ENCODE measurements at places on chromosomes 16 and 17. TPM values are rescaled to one million over a fixed set of nuclear protein-coding genes. Genes with fewer than 3 reads are reported as not detected.

- no peak for DNase-seq
Measured at GRCh38 chr16:14232106-14232864, 161.2 kb downstream of the MRTFB start.

DNA sequence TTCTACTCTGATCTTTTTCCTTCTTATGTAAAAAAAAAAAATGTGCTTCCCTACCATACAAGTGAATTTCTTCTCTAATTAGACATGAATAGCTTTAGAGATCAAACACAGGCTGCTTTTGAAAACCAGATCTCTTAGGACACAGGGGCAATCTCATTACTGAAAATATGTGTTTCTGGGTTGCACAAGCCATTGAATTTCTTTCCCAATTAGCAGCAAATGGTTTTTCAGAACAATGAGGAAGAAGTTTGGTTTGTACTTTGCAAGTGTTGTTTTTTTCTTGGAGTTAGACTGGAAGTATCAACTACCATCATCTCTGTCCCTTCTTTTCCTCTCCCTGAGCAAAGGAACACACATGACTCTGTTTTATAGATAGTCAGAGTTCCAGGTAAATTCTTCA lies 5.6 kb upstream of the ANKS4B start:
- no peak for DNase-seq

DNA sequence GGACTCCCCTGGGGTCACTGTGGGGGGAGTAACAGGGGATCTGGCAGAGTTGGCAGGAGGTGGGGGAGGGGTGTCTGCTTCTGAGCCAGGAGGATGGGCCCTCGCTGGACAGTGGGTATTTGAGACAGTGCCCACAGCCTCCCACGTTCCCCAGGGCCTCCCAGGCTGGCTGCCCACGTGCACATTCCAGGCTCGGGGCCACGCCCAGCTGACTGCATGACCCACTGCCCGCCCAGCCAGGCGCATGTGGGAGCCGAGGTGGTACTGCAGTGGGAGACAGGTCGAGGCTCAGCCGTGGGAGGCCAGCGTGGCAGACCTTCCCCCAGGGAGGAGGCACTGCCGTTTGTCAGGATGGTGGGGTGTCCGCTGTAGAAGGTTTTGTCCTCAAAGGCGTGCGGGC lies 38.8 kb downstream of the BAHCC1 start:
- no peak for DNase-seq

The TLCD2 gene
- 0.78 TPM for total RNA-seq

The KRT33B gene
- not detected for total RNA-seq

- DNase-seq: no peak
Measured at GRCh38 chr16:56478281-56479049, 27.1 kb downstream of the OGFOD1 start.

GRCh38 chr17:11467639-11468038 lies 130.6 kb upstream of the DNAH9 start:
- DNase-seq: no peak

The NOTUM gene
- total RNA-seq: 0.78 TPM

DNA sequence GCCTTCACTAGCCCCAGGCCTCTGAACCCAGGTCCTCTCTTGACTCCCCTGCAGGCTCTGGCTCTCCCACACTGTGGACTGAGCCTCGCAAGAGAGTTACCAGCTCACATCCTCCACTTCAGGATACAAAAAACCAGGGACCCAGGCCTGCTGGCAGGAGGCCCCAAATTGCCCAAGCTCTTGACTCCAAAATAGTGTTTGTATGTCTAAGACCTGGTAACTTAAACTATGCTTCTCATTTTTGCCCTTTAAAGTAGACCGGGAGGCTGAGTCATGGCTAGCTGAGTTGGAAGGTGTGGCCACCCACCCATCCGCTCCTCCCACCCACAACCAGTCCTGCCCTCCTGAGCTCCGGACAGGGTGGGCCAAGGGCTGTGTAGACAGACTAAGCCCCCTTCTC lies 250.0 kb downstream of the SOX9 start:
- DNase-seq: no peak

GRCh38 chr16:75732871-75733270 lies 6.6 kb upstream of the CPHXL start:
- no peak for DNase-seq

DNA sequence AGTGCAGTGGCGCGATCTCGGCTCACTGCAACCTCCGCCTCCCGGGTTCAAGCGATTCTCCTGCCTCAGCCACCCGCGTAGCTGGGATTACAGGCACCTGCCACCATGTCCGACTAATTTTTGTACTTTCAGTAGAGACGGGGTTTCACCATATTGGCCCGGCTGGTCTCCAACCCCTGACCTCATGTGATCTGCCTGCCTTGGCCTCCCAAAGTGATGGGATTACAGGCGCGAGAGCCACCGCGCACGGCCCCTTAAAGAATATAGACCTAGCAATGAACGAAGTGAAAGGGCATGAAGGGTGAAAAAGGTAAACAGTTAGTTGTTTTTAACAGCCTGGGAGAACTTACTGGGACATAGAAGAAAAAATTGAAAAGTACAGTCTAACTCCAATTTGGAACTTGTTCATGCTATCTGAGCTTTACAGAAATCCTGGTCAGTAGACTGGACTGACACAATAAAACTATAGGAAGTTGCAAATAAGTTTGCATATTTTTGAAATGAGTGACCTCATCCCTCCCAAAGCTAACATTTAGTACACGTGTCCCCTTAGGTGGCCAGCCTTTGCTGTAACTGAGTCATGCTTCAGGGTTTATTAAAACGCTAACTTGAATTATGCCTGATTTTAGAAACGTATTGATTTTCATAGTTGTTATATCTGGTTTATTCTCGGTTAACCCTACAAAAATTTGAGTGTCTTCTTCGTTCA lies 1.8 kb downstream of the COG1 start:
- no peak for DNase-seq

DNA sequence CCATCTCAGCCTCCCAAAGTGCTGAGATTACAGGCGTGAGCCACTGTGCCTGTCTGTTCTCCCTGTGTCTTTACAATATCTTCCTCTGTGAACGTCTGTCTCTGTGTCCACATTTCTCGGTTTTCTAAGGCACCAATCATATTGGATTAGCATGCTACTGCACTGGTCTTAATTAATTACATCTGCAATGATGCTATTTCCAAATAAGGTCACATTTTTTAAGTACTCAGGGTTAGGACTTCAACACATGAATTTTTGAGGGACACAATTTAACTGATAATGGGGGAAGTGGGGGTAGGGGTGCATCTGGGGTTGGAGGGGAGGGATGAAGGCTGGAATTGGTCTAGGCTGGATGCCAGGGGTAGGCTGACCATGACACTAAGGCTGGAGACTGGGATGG lies 102.6 kb downstream of the N4BP1 start:
- no peak for DNase-seq

- no peak for DNase-seq
Measured at GRCh38 chr17:13736916-13737315, 135.2 kb upstream of the HS3ST3A1 start.

The TP53TG3F gene
- total RNA-seq: not detected

The AKAP1 gene
- 17.5 TPM for total RNA-seq

The TSPOAP1 gene
- 0.05 TPM for total RNA-seq

- DNase-seq: no peak
Measured at GRCh38 chr16:78436846-78437245, 337.4 kb downstream of the WWOX start.

DNA sequence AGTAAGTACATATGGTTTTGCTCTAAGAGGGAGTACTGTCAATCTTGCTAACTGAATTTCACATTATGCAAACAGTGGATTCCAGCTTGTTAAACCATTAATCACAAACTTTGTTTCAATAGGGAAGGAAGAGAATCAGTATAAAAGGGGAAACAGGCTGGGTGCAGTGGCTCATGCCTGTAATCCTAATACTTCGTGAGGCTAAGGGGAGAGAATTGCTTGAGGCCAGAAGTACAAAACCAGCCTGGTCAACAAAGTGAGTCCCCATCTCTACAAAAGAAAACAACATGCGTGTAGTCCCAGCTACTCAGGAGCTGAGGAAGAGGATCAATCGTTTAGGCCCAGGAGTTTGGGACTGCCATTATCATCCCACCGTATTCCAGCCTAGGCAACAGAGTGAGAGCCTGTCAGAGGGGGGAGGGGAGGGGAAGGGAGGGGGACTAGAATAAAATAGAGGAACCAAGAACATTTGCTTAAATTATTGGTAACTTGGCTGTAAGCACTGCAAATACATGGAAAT lies 65.7 kb downstream of the FBXL20 start:
- DNase-seq: no peak

The SLC12A3 gene
- not detected for total RNA-seq

GRCh38 chr17:53470626-53471025 lies 352.1 kb upstream of the KIF2B start:
- no peak for DNase-seq

The NTN1 gene
- total RNA-seq: 0.82 TPM

- DNase-seq: no peak
Measured at GRCh38 chr17:54864636-54865356, 35.9 kb upstream of the TOM1L1 start.

The DRC3 gene
- total RNA-seq: 0.47 TPM

DNA sequence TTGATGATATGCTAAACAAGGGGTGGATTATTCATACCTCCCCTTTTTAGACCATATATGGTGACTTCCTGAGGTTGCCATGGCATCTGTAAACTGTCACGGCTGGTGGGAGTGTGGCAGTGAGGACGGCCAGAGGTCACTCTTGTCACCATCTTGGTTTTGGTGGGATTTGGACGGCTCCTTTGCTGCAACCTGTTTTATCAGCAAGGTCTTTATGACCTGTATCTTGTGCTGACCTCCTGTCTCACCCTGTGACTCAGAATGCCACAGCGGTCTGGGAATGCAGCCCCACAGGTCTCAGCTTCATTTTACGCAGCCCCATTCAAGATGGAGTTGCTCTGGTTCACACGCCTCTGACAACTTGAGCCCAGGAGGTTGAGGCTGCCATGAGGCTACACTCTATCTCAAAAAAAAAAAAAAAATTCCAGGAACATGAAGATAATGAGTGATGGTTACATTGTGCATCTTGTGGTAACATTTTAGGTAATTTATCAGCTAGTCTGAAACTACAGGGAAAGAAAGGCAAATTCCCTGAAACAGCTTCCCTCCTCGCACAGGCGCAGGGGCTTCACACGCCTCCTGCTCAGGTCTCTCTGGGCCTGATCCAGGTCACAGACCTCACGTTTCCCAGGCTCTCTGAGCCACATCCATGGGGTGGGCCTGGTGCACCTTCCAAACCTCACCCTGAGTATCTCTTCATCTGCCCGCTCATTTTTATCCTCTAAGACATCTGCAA lies 15.3 kb upstream of the UBE2I start:
- DNase-seq: no peak

The SDR42E2 gene
- not detected for total RNA-seq

The SCARF1 gene
- total RNA-seq: 131 TPM

The SHCBP1 gene
- total RNA-seq: 2.6 TPM

GRCh38 chr17:41308251-41308917 lies 725 bp downstream of the KRTAP16-1 start:
- no peak for DNase-seq

DNA sequence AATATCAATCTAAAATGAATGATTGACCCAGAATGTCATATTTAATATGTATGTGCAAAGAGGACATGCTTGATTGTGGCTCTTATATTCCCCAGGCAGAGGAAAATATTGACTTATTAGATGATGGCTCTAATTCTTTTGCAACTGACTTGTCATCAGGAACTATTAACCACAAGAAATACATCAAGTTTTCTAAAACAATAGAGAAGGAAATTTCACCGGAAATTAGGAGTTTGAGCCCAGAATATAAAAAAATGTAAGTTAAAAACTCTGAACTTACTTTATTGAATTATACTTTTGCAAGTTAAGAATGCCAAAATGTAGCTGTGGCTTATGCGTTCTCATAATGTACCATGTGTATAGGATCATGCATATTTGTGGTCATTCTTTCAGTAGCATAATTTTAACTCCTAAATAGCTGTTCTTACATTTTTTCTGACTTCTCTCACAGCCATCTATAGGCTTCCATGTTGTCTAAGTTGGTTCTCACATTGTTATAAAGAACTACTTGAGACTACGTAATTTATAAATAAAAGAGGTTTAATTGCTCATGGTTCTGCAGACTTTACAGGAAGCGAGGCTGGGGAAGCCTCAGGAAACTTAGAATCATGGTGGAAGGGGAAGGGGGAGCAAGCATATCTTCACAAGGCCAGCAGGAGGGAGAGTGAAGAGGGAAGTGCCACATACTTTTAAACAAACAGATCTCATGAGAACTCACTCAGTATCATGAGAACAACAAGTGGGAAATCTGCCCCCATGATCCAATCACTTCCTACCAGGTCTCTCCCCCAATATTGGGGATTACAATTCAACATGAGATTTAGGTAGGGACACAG lies 11.6 kb downstream of the EFCAB13 start:
- no peak for DNase-seq

The ACSM2A gene
- not detected for total RNA-seq

The GH1 gene
- total RNA-seq: not detected

DNA sequence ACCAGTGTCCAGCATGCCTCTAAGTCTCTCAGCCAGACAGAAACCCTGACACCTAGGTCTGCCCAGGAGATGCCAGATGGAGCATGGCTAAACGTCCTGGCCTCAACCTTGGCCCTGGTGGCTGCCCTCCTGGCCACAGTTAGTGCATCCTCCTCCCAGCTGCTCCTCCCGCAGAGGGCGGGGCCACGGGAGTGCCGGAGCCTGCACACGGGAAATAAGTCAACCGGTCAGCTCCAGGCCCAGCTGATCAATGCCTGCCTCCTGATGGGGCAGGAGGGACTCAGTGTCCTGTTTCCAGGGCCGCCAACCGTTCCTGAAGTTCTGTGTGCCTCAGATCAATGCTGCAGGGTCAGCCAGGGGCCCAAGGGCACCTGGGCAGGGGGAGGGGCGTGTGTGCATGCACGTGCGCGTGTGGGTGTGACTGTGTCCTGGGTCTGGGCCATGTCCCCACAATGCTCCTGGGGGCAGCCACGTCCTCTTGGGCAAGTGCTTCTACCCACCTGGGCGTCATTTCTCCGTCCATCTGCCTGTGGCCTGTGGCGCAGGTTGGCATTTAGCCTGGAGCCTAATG lies 4.6 kb upstream of the KCNJ12 start:
- DNase-seq: no peak

The PKMYT1 gene
- 12.9 TPM for total RNA-seq

- no peak for DNase-seq
Measured at GRCh38 chr16:21987498-21987897, 13.4 kb downstream of the PDZD9 start.

GRCh38 chr17:39208893-39209292 lies 8.8 kb downstream of the RPL19 start:
- DNase-seq: no peak

The PHOSPHO1 gene
- 0.10 TPM for total RNA-seq

The SCNN1G gene
- total RNA-seq: not detected

- DNase-seq: no peak
Measured at GRCh38 chr16:79263425-79263824, 337.1 kb downstream of the MAF start.

- DNase-seq: no peak
Measured at GRCh38 chr17:48373883-48374282, 56.1 kb downstream of the SKAP1 start.

- no peak for DNase-seq
Measured at GRCh38 chr16:58882292-58882691, 148.2 kb upstream of the GOT2 start.

DNA sequence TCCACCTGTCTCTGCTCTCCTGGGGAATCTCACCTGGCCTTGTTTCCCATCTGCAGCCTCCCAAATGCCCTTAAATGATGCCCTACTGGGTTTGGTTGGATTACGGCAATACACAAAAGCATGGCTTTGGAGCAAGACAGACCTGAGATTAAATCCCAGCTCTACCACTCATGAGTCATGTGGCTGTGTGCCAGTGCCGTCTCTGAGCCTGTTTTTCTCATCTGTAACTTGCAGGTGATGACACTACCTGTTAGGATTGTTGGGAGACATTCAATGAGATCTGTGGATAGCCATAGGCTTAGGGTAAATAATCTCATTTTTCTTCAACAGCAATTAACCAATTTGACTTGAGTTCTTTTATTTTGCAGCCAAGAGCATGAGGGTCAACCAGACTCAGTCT lies 240.3 kb downstream of the MAF start:
- DNase-seq: no peak

The ANKRD13B gene
- 27.8 TPM for total RNA-seq

The PMP22 gene
- 271 TPM for total RNA-seq
